NCI-H187 treated with DMSO at 0.1 percent for 48 hours (cell line): ENCODE measurements at places on chromosomes 6 and 20.

DNA sequence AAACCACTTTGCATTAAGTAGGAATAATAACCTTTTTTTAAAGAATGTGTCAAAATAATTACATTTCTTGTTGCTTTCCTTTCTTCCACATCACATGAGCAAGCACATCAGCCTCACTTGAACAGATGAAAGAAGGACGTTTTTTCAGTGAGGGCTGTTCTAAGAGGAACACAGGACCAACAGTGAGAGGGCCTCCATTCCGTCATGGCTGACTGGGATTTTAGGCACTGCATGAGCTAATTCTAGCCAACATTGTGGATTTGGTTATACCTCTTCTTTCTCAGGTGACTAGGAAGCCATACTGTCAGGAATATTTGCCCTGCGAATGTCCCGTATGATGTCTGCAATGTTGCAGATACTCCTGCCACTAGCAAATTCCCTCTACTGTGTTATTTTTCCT, 87.6 kb downstream of the LINC00237 start:
- no peak for DNase-seq

DNA sequence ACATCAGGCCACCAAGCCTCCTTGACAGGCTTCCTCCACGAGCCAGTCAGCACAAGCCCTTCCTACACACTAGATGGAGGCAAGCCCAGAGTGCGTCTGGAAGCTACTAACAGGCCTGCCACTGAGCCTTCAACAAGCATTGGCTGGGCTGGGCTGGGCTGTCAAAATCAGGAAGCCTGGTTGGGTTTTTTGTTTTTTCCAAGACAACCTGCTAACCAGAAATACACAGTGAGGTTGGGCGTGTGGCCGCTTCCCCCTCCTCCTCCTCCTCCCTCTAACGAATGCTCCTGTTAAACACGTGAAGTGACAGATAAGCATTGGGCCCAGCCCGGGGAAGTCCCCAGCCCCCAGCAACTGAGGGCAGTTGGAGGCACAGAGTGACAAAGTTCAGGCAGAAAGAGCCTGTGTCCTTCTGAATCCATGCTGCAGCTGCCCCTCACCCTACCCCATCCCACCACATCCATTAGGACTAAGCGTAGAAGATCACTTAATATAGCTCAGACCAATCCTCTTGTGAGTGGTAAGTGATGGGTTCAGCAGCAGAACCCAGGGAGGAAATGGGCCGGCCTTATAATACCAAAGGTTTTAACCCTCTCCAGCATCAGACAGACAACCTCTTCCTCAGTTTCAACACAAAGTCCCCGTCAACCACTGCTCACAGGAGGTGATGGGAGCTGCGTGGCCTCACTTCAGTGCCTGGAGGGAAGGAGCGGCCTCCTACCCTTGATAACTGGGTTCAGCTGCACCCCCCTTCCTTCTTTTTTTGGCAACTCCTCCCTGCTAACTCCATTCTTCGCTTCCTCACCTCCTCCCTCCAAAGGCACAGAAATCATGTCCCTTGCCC, 1.1 kb downstream of the NFATC2 start:
- peak; percentile 11 for DNase-seq

DNA sequence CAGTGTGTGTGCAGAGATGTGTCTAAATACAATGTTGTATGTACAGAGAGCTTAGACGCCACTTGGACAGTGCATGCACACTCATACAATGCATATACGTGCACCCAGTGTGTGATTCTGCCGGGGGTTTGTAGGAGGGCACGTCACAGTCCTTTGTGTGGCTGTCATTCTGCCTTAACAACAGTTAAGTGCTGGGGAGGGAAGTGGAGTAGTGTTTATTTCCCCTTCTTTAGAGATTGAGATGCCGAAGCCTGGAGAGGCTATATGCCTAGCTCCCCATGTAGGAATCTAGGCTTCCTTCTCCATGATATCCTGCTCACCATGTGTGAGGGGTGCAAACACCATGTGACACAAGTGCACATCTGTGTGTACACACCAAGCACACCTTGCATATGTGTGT, 38.2 kb downstream of the MDFI start:
- DNase-seq: no peak

DNA sequence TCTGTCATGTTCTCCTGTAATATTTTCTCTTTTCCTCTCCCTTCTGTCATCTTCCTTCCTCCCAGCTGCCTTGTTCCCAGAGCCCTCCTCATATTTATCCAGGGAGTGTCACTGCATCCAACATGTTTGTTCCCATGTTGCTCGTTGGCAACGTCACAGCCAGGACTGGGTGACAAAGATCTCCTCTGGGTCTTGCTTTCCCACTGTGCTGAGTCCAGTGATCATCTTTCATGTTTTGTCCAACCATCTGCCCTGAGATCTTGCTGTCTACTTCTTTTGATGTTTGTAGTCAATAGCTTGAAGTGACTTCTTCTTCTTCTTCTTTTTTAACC, 26.6 kb downstream of the FARS2 start:
- DNase-seq: no peak

GRCh38 chr6:136378888-136379287, 89.2 kb upstream of the BCLAF1 start:
- no peak for DNase-seq

DNA sequence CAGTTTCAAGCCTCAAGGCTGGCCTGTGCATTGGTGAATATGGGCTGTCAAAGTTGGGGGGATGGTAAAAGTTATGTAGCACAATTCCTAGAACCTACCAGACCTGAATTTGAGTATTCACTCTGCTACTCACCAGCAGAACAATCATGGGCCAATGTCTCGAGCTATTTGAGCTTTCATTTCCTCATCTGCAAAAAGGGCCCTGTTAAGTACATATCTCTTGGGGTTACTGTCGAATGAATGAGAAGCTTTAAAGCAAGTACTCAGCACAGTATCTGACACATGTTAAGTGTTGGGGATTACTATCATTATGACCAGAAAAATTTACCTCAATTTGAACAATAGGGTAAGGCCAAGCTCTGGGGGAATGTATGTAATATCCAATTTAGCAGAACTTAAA, 13.5 kb upstream of the ENPP4 start:
- no peak for DNase-seq

GRCh38 chr6:136421537-136422158, 128.6 kb downstream of the MAP7 start:
- DNase-seq: no peak

DNA sequence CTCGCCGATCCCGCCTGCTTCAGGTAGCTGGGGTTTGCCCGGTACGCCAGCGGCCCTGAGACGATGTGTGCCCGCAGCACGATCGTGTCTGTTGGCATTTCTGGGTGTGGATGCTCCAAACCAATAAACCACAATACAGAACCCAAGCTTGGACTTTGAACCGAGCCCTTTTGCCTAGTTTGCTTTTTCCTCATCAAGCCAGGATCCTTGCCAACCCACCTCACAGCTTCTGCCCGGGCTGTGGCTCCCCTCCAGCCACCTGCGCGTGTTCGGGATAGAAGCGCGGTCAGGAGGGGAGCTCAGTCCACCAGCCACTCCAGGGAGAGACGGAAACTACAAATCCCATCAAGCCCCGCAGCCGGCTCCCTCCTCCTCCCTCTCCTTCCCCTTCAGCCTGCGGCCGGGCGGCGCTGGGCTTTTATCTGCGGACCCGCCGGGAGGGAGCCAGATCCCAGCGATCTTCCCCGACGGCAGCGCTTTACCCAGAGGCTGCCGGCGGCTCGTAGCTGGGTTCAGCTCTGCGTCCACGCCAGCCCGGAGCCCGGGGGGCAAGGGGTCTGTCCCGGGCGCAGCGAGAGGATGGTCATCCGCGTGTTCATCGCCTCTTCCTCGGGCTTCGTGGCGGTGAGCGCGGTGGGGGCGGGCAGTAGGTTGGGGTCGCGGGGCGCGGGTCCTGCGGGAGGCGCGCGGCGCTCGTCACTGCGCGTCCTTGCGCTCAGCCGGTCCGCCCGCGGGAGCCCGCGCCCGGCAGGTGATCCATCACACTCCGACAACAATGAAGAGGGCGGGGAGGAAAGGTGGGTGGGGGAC, at the start of gene SH3BGRL2:
Gene SH3BGRL2 (plus strand): TSS at position 447 of the 810 bp plus-strand sequence. CDS start 133 bp downstream, at position 580.
- peak; percentile 53 for DNase-seq

DNA sequence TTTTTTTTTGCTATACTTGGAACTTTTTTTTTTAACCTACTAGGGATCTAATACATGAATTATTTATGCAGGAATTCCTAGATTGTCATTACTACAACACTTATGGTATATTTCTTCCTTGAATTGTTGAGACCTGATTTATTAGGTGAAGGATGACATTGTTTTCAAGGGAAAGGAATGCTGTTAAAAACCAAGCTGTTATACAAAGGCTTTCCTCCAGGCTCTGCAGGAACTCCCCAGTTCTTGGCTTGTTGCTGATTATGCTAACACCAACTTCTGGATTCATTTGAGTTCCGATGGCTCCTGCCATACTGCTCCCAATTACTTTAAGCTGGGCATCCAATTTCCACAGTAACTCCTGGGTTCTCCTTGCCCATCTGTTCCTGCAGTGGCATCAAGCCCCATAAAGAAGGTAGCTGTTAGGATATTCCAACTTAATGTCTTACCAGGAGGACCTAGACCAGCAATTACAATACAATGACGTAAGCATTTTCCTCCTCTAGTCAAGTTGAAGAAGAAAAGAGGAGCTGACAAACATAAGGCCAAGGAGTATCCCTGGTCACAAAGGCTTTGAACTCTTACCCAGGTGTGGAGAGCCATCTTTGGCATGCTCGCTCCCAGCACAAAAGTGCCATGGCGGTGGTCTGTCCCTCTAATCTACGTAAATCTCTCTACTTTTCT, 215.9 kb upstream of the AGPAT4 start:
- no peak for DNase-seq
